ENCODE measurements at places on chromosomes 6 and 20. TPM values are rescaled to one million over a fixed set of nuclear protein-coding genes. Genes with fewer than 3 reads are reported as not detected.

DNA sequence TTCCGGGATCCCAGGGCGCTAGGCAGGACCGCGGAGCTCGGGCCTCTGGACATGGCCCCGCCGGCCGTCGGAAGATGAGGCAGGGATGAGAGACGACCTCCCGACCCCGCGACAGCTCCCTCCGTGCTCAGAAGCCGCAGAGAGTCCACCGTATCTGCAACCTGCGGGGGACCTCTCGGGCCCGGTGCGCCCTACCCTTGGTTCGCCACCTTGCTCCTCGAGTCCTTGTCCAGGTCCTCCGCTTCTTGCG lies 301 bp downstream of the PPP1R3D start:
- H3K4me1 ChIP-seq: peaks cover 28% of the 10 kb centered on the region
- peak overlapping the region; percentile 97 for H3K27ac ChIP-seq
- peak overlapping the region; percentile 59 for H3K4me3 ChIP-seq
- peak; percentile 46 for DNase-seq
- H3K27me3 ChIP-seq: no peaks in the 10 kb centered on the region
- peaks cover 24% of the 10 kb centered on the region for H3K36me3 ChIP-seq

GRCh38 chr6:51349857-51350256 lies 531.2 kb downstream of the TFAP2B start:
- H3K27ac ChIP-seq: no peak overlapping the region
- no peaks in the 10 kb centered on the region for H3K27me3 ChIP-seq
- no peaks in the 10 kb centered on the region for H3K36me3 ChIP-seq
- H3K4me3 ChIP-seq: no peak overlapping the region
- H3K4me1 ChIP-seq: no peaks in the 10 kb centered on the region

DNA sequence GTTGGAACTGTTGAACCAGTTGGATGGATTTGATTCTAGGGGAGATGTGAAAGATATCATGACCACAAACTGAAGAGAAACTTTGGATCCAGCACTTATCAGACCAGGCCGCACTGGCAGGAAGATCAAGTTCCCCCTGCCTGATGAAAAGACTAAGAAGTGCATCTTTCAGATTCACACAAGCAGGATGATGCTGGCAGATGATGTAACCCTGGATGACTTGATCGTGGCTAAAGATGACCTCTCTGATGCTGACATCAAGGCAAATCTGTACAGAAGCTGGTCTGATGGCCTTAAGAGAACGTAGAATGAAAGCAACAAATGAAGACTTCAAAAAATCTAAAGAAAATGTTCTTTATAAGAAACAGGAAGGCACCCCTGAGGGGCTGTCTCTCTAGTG lies 72.8 kb upstream of the CDYL start:
- no peak overlapping the region for H3K4me3 ChIP-seq
- no peak overlapping the region for H3K27ac ChIP-seq
- no peaks in the 10 kb centered on the region for H3K4me1 ChIP-seq
- no peaks in the 10 kb centered on the region for H3K36me3 ChIP-seq
- DNase-seq: no peak

- H3K36me3 ChIP-seq: no peaks in the 10 kb centered on the region
- H3K27me3 ChIP-seq: no peaks in the 10 kb centered on the region
- peak; percentile 33 for DNase-seq
- H3K27ac ChIP-seq: no peak overlapping the region
Measured at GRCh38 chr6:42393339-42393738, 58.4 kb downstream of the TRERF1 start.

DNA sequence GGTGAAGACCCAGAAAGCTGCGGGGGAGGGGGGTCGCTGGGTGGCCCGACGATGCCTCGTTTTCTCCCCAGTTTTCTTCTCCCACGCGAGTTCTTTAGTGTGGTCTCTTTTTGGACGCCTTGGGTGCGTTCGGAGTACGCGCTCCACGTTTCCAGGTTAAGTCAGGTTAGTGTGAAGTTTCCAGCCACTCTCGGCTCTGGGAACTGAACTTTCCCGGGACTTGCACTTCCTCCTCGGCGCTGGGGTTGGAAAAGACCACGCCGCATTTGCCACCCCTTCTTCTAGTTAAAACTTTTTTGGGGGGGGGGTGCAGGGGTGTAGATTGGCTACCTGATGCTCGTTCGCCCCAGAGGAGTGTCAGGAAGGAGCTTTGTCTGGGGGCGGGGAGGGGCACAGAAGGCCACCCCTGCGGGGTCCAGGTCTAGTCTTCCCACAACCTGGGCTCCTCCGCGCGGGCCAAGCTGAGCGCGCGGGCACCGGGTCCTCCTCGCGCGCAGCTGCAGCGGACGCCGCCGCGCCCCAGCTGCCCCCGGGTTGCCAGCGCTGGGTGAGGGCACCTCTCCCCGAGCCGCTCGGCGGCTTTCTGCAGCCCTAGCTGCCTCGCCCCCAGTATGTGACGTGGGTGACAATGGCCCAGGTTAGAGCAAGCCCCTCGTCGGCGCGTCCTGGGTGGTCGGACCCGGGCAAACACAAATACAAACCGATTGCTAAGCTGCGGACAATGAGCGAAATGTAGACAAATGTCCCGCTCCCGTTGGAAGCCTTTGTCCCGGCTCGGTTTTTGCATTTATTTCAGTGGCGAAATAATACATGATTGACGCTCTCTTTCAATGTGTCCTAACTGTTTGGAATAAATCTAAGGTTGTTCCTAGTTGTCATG lies 1.7 kb upstream of the NKX2-2 start:
- no peaks in the 10 kb centered on the region for H3K36me3 ChIP-seq
- peaks cover 100% of the 10 kb centered on the region for H3K27me3 ChIP-seq
- H3K4me3 ChIP-seq: no peak overlapping the region
- DNase-seq: no peak

The TCF15 gene
- total RNA-seq: not detected

The MAVS gene
- total RNA-seq: 104 TPM

Measured in transverse colon (tissue), 4 donors.